ENCODE measurements at places on chromosomes 5 and 9.

GRCh38 chr9:135552698-135553171, 6.8 kb downstream of the OBP2A start:
- no peak for DNase-seq

DNA sequence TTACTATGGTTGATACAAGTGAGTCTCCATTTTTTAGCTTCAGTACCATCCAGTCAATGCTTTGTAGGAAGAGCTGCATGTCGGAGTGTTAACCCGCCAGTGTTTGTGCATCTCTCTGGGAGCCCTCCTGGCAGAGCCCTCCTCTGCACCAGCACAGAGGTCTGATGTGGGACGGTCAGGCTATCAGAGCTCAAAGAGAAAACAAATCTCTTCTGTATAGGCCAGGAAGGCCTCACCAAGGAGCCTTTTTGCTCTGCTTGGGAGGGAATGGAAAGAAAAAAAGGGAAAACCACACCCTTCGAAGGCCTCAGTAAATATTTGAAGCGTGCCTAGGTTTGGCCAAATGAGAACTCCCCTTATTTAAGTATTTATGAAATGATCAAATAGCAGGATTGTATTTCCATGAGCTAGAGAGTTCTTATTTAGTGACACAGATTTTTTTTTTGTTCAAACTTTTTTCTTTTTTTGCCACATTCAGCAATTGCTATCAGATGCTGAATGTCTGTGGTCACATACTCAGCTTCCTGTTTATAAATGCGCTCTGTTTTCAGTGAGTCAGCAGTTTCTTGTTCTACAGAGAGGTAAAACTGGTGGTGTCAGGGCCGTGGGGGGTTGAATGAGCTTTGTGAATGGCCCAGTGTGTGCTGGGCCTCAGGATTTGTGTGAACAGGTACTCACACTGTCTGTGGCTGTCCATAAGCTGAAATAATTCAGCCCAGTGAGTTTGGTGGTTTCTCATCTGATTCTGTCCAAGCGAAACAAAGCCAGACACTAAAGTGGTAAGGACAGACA, 226.6 kb downstream of the SNX18 start:
- DNase-seq: peak; percentile 48

DNA sequence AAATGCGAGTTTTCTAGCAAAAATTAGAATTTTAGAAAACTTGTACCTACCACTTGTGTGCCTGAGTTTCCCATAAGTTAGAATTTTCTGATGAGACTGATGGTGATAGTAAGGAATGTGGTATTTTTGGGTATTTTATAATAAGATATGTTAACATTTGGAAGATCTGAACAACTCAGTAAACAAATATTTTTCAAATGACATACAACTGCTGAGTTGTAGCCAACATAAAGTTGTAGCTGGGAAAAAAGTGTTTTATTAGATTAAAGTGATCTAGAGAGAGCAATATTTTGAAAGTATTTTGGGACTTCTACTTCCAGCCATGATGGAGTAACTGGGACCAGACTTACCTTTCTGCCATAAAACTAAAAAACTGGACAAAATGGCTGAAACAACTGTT, 37.9 kb downstream of the GEMIN5 start:
- DNase-seq: no peak

DNA sequence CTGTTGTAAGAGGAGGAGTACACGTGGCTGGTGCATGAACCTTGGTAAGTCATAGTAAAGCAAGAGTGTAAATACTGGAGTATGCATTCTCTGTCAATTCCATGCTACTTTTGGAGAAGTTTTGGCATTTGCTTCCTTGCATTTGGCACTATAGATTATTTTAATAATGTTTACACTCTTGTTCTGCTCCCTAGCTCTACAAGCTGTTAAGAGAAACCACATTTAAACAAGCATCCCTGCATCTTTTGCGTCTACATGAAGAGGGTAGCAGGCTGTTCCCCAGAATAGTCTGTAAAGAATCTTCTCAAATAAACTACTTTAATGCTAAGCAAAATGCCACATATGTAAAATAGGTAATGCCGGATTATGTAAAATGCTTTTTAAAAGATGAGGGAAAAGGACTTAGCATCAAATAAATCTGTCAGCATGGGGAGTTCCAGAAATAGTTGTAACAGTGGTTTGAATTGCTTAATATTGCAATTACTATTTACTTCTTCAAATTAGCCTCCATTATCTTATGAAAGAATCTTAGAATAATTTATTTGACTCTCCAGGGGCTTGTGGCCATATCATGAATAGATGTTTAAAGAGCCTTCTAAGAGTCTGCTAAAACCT, 2127.3 kb upstream of the WWC1 start:
- no peak for DNase-seq

DNA sequence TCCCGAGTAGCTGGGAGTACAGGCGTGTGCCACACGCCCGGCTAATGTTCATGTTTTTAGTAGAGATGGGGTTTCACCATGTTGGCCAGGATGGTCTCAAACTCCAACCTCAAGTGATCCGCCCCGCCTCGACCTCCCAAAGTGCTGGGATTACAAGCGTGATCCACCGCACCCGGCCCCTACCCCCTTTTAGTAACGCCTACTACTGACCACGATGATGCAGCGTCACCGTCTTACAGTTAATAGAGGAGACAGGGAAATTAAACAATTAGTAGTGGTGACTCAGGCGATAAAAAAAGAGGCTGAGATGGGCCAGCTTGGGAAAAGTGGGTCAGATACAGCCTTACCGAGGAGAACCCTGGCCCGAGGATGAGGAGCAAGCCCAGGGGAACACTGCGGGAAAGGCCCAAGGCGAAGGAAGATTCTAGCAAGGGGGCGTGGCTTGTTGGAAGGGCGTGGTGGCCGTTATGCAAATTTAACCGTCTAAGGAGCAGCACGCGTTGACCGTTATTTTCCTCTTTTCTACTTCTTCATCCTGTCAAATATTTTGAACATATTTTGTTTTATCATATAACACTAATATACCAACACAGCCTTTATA, 1.6 kb upstream of the SETX start:
- DNase-seq: no peak

- DNase-seq: no peak
Measured at GRCh38 chr9:15469406-15469805, 41.4 kb downstream of the PSIP1 start.

DNA sequence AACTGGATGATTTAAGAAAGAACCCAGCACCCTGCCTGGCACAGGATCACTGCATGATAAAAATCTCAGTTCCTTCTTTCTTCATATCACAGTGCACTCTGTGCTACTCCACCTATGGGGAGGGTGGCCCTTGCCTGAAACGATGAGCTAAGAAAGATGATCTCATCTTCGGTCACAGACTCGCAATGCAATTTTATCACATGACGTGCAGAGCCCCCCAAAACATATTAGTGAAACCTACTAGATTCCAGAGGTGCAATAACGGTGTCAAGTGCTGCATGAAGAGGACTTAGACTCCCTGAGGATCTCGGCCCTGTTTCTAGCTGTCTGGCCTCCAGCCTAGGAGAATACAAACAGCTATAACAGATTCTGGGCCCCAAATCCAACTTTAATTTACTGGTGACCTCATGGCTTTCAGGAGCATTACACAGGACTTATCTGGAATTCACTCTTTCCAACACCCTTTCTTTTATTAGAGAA, 104.0 kb downstream of the EBF1 start:
- no peak for DNase-seq

DNA sequence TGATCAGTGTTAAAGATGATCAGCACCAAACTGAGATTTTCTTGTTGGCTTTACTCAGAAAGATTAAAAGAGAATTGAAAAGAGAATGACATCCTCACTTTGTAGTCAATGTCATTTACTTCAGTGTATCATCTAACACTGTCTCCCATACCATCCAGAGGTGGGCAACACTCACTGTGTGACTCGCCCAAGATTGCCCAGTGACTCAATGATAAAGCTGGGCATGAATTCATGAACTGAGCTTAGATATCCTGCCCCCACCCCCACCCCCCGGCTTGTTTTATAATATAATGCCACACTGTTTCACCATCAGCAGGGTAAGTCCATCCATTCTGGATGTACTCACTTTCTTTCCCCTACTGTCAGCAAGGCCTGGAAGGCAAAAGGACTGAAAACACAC, 242.2 kb downstream of the FAM114A2 start:
- no peak for DNase-seq

GRCh38 chr5:42590566-42590965, 166.1 kb upstream of the CCDC152 start:
- DNase-seq: no peak

DNA sequence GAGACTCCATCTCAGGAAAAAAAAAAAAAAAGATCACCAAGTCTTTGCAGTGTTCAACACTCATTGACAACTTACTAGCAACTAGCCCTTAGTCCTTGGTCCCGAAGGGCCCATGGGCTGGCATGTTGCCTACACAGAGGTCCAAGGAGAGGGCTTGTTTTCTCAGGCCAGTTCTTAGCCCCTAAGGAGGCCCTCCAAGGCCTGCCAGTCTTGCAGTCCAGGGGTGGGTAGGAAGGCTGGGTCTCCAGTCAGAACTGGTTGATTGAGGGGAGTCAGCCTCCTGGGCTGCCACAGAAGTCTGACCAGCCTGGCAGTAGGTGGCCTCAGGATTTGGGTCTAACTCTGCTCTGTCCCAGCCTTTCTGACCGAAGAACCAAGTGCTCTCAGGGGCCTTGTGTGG, 32.7 kb downstream of the IER5L start:
- DNase-seq: no peak

DNA sequence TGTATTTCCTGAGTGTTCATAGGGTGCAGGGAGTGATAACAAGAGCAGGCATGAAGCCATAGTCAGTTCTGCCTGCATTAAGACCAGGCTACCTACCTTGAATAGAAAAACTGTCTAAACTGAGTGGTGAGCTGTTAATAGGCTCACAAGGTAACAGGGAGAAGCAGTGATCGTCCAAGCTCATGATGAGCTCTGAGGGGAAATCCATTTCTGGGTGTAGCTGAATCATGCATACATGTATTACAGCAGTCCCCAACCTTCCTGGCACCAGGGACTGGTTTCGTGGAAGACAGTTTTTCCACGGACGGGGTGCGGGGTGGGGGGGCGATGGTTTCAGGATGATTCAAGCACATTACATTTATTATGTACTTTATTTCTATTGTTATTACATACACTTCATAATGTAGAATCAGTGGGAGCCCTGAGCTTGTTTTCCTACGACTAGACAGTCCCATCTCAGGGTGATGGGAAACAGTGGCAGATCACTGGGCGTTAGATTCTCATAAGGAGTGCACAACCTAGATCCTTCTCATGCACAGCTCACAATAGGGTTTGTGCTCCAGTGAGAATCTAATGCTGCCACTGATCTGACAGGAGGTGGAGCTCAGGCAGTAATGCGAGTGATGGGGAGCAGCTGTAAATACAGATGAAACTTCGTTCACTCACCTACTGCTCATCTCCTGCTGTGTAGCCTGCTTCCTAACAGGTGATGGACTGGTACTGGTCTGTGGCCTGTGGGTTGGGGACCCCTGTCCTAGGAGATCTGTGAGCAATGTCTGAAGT, 100.0 kb upstream of the IL6ST start:
- no peak for DNase-seq

DNA sequence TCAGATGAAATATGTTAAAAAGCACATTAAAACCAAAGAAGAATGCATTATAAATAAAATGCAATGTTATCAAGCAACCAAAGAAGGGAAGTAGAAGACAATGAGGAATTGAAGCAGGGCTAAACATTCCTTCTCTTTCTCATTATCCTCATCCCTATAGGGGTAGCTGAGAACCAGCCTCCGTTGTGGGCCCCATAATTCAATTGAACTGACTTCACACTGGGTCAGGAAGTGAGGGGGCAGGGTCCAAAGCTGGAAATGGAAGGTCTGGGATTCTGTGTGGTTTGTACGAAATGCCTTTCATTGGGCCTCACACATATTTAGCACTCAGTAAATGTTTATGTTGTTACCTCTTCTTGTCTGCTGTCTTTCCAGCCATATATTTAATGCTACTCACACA, 220.4 kb upstream of the CD180 start:
- DNase-seq: peak; percentile 37

- no peak for DNase-seq
Measured at GRCh38 chr9:36934478-36935065, 99.5 kb downstream of the PAX5 start.

DNA sequence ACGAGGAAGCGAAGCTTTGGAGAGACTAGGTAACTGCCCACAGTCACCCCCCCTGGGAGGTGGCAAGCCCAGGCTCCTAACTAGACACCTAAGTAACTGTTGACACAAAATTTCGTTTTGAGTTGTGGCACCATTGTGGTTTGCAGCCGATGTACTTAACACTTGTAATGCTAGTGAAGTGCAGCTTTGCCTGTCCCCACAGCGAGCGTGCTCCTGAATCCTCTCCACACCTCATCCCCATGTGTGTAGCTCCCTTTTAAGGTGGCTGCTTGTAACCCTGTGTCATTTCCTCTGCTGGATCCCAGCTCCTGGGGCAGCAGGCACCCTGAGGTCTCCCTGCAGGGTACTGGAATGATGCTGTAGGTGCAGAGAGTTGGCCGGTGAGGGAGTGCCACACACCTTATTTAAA, 114.9 kb downstream of the TRIO start:
- no peak for DNase-seq

DNA sequence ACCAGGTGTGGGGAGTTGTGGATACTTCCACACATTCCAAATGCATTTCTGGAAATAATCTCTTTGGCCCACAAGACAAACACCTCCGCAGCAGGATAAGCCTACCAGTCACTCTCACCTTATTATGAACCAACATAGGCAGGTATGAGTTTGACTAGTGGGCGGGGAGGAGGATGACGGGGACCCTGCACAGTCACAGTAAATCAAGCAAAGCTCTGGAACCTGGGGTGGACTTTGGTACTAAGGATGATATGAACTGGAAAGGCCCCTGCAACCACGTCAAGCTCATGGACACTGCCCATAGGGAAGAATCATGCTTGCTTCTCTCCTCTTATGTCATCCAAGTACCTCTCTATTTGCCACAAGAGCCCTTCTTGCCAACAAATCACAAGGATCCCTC, 259.4 kb downstream of the HSPA4 start:
- DNase-seq: no peak

DNA sequence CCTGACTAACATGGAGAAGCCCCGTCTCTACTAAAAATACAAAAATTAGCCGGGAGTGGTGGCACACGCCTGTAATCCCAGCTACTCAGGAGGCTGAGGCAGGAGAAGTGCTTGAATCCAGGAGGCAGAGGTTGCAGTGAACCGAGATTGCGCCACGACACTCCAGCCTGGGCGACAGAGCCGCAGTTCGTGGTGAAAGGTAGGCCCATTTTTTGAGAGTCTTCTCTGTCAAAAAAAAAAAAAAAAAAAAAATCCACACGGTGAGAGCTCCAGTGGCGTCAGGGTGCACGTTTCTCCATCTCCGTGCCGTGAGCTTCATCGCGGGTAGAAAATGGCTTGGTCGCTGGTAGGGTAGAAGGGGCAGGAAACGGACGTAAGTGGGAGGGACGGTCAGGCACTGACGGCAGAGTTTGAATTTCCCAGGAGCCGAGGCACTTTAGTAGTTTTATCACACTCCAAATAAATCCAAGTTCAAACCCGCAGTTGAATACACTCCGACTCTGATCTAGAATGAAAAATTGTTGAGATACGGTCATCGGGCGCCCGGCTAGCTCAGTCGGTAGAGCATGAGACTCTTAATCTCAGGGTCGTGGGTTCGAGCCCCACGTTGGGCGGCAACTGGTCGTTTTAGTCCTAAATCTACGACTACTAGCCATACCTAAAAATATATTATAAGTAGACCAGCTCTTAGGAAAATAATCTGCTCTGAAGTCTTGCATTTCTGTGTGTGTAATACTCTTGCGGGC, 2.4 kb upstream of the TRIM7 start:
- peak; percentile 73 for DNase-seq
